Astrocyte of the spinal cord (primary cell): ENCODE measurements at places on chromosomes 5 and 9.

DNA sequence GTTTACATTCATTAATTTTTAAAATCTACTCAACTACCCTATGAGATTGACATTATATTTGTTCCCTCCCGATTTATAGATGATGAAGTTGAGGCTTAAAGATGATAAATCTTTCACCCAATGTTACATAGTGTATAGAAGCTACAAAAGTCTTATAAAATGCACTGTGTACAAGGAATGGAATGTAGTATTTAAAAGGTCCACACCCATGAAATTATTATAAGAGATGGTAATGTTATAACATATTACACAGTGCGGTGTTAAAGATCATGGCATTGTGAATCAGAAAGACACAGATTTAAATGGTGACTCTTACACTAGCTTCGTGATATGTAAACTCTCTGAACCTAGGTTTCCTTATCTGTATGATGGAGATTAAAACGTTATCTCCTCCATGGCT lies 141.6 kb upstream of the CHD1 start:
- DNase-seq: no peak

GRCh38 chr9:135813671-135814290 lies 93.6 kb downstream of the CAMSAP1 start:
- DNase-seq: no peak

GRCh38 chr5:128305341-128305740 lies 221.8 kb downstream of the SLC12A2 start:
- DNase-seq: no peak

- no peak for DNase-seq
Measured at GRCh38 chr5:108141676-108142075, 240.2 kb downstream of the FBXL17 start.
